AG20443 (cell line): ENCODE measurements at places on chromosomes 7 and 10.

GRCh38 chr7:111864291-111864976 is 302.1 kb upstream of the IMMP2L start:
- no peak for DNase-seq

DNA sequence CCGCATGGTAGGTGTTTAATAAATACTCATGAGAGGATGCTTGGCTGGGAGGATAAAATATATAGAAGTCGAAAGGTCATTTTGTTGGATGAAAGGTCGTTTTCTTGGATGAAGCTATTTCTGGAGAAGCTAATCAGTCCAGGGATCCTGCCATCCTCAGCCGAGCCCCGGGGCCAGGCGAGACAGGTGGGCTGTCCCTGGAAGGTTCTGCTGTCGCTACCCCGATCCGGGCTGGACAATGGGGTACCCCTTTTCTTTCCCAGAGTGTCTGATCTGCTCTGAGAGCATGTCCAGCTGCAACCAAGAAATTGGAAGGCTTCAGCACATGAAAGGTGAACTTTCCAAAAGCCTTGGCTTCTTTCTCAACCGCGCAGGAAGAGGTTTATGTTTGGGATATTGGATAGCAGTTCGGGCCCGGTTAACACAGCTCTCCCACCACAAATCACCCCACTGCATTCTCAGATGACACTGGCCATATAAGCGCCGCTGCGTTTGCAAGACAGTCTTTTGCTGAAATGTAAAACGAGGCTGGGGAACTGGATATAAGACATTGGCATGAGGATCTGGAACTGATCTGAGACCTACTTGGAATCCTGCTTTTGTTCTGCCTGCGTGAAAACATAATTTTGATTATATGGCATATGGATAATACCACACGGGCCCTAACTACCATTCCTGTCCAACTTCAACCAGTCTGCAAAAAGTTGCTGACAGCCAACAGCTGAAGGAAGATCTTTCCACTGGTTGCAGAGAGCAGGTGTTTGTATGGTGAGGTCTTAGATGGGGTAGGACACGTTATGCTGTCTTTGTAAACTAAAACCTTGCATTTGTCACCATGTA is 31.2 kb upstream of the MSRB2 start:
- no peak for DNase-seq

- DNase-seq: no peak
Observed at GRCh38 chr7:233249-234035, 41.1 kb downstream of the FAM20C start.

DNA sequence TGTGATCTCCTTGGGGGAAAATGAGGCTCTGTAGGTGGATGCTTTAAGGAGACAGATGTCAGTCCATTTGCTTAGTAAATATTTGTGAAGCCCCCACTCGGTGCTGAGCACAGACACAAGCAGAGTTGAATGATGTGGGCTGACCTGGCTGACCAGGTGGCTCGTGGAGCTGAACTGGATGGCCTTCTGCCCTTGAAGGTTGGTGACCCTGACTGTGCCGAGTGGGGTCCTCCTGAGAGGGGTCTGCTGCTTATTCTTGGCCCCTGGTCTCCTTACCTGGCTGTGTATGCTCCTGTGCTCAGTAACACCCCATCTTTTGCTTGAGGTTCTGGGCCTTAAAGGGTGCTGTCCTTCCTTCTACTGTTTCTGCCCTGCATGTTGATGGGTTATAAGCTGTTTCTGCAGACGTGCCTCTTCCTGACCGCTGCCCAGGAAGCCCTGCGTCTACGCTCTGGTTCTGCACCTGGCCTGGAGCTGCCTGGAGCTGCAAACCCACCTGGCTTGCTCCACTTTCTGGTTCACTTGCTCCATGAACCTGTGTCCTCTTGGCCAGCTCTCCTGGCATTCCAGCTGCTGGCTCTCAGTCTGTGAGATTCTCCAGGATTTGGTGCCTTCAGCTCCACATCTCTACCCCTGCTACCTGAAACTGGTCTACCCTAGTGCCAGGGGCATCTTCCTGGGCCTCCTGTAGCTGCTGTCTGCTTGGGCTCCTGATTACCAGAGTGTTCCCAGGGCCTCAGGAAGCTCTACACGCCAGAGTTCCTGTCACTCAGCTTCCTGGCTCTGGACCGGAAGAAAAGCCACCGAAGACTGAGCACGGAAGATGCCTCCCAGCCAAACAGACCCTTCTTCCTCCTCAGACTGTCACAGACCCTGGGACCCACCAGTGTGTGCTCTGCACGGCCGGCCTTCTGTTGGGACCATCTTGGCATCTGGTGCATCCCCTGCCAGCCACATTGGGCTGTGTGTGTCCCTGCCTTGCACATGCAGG is 76.5 kb downstream of the ADCY1 start:
- peak; percentile 1 for DNase-seq

GRCh38 chr10:51892965-51893658 is 193.7 kb upstream of the CSTF2T start:
- DNase-seq: no peak

- peak; percentile 66 for DNase-seq
Observed at GRCh38 chr10:48896756-48897440, 42.7 kb downstream of the LRRC18 start.

- peak; percentile 82 for DNase-seq
Observed at GRCh38 chr7:519484-520390, at the start of gene PDGFA. TSS of gene PDGFA (minus strand) at chr7:519846. CDS start at chr7:519001, 845 bp downstream.
